ENCODE measurements at places on chromosomes 5 and 9. TPM values are rescaled to one million over a fixed set of nuclear protein-coding genes. Genes with fewer than 3 reads are reported as not detected.

NXNL2 gene
- not detected for total RNA-seq

- DNase-seq, result no peak
Observed at GRCh38 chr9:97905228-97905627, 17.1 kb downstream of the TRMO start.

DNA sequence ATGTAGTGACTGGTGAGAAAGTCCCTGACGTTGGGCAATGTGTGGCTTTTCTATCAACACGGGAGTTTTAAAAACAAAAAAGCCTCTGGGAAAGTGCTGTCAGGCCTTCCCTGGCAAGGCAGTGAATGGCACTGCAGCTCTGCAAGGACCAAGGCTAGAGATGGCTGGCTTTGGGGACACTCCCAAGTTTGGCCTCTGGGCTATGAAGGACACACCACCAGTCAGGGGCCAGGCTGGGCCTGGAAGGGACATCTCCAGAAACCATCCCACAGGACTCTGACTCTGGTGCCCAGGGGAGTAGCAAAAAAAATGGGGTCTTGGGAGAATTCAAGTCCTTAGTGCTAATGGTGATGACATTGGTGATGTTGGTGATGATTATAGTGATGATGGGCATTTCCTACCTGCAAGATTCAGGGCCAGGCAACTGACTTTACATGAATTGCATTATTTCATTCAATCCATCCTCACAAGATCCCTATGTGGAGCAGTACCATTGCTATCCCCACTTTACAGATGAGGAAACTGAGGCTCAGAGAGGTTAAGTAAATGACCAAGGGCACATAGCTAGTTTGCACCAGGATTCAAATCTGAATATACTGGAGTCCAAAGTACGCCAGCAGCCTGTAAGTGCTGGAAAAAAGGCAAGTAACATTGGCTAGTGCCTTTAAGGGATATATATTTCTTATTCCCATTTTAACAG lies 2.6 kb upstream of the PPARGC1B start:
- peak; percentile 51 for DNase-seq

DNA sequence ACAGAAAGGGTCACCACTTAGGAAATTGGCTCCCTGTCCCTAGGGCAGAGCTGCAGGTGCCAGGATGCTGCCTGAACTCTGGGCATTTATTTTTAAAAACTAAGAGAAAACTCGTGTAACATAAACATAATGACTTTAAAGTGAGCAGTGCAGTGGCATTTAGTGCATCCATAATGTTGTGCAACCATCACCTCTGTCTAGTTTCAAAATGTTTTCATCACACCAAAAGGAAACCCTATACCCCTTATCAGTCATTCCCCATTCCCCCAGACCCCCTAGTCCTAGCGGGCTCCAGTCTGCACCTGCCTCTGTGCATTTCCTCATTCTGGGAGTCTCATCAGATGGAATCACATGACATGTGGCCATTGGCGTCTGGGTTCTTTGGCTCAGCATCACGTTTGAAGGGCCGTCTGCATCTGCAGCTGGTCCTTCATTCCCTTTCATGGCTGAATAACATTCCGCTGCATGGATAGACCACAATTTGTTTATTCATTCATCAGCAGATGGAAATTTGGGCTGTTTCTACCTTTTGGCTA lies 55.8 kb downstream of the NSG2 start:
- DNase-seq, result no peak

- no peak for DNase-seq
Observed at GRCh38 chr9:76707510-76707909, 56.7 kb upstream of the PCA3 start.

DNA sequence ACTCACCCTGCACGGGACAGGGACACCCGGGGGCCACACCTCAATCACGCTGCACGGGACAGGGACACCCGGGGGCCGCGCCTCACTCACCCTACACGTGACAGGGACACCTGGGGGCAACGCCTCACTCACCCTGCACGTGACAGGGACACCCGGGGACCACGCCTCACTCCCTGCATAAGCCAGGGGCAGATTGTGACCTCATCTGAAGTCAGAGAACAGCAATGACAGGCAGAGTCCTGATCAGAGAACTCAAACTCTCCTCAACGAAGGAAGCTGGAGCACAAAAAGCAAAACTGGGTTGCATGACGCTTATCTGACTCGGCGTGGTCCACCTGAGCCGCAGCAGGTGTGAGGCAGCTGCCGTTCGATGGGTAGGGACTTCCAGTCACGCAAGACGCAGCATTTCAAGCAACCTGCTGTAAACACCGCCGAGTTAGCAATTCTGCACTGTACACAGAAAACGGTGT lies 3.2 kb downstream of the TERT start:
- DNase-seq, result no peak

- no peak for DNase-seq
Observed at GRCh38 chr9:89686126-89686525, 81.3 kb downstream of the GADD45G start.

DNA sequence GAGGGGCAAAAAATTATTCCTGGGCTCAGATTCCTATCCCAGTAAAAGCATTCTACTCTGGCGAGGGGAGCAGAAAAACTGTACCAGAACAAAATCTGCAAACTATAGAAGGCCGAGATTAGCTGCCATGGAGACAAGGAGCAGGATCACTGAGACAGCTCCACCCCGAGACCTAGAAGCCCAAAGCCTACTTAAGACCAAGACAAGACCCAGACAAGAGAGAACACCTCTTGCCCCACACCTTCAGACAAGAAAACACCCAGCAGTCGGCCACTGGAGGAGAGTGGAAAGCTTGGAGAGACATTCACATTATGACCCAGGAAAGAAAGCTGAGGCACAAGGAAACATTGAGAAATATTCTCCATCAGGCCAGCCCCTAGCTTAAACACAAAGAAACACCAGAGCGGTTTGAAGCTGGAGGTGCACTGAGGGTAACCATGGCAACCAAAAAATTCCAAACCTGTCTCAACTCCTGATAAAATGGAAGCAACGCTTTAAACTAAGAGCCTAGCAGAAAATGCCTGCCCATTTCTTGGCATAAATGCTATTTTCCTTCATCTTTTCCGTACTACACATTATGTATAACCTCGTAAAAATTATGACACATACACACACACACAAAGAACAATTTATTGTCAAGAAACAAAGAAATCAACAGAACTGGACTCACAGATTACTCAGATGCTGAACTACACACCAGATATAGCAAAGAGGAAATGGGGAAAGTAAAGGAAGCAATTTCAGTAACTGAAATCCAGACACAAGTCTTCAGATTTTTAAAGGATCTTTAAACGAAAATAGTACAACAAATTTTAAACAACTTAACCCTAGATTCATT lies 53.8 kb upstream of the FTMT start:
- DNase-seq, result no peak

DNA sequence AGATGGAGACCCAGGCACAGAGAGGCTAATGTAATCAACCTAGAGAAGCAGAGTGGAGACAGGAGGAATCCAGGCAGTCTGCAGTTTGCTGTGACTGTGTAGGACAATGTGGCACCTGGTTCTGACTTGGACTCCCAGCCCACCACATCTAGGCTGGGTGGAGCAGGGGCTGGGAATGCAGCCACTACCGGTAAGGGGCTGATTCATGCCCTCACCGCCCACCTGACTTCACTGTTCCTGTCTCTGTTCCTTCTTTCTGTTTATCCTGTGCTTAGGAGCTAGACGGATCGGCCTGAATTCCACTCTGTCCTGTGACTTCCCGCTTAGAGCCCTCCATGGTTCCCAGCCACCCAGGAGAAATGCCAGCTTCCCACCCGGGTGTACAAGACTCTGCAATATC lies 2.6 kb downstream of the PDLIM4 start:
- DNase-seq, result no peak

- DNase-seq, result no peak
Observed at GRCh38 chr5:58860680-58861079, 277.8 kb downstream of the RAB3C start.

DNA sequence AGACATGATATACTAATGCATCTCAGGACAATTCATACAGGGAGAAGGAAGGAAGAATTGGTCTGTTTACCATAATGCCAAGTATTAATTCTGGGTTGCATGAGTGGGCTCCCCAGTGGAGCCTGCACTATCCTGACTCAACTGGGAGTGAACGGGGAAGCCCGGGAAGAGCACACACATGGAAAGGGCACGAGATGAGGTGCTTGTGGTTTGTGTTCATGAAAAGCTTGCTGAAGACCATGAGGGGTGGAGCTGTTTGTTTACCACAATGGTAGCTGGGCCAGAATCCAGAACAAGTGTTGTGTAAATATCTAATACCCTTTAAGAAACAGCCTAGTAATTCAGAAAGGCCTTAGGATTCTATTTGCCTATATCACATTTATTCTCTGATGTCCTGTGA lies 44.6 kb downstream of the POC5 start:
- no peak for DNase-seq

ENTREP1 gene
- total RNA-seq, result 25.1 TPM

RAPGEF1 gene
- 115 TPM for total RNA-seq

DNA sequence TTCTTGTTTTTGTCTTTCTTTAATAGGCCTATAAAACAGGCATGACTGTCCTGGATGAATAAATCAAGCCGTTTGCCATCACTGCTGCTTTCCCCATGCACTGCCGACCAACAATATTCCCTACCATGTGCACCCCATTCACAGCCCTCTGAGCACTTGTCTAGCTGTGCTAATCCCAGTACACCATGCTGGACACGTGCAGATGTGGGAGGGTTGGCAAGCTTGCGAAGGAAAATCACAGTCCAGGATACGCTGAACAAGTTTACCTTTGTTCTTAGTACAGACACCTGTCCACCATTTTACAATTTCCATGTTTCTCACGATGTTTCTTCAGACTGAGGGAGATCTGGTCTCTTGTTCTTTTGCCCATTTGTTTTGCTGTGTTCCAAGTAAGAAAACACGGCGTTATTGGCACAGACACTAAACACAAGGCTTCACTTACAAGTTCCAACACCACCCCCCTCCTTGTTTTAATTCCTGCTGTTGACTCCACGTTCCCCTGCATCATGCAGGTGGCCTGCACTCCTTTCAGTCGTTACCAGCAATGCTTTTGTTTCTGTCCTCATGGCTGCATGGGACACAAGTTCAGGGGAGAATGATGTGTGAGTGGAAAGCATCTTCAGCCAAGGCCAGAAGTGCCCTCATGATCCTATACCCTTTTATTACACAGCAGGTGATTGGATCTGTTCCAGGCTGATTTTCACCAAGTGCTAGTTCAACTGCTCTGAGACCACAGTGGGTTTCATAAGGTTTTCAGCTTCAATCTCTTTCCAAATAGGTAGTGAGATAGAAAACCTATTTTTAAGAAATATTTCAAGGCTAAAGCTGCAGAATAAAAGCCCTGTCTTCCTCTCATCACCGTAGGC lies 608.9 kb downstream of the IRX1 start:
- DNase-seq, result no peak

GAS1 gene
- total RNA-seq, result 9.0 TPM

- DNase-seq, result no peak
Observed at GRCh38 chr5:138844812-138845513, 30.2 kb downstream of the LRRTM2 start.

FER gene
- 20.0 TPM for total RNA-seq

PCDHB16 gene
- total RNA-seq, result 2.2 TPM

- DNase-seq, result no peak
Observed at GRCh38 chr9:136985027-136985602, 2.3 kb downstream of the LCNL1 start.

NAA35 gene
- 21.0 TPM for total RNA-seq

DNA sequence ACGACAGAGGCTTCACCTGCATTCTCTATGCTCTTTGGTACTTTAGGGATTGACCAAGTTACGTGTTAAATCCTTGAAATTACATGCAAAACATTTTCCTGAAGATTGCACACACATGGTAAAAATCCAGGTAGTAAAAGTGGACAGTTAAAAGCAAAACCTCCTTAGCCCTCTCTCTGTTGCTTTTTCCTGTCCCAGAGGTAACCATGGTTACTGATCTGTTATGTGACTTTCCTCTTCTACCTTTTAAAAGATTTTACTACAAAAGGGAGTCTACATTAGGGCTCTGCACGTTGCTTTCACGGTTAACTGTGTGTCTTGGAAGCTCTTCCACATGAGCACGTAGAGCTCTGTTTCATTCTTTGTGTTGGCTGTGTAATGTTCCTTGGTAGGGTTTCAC lies 97.0 kb downstream of the PPARGC1B start:
- DNase-seq, result no peak

TTLL11 gene
- total RNA-seq, result 12.6 TPM

GRCh38 chr5:25339541-25339940 lies 694.8 kb upstream of the CDH10 start:
- DNase-seq, result no peak

DNA sequence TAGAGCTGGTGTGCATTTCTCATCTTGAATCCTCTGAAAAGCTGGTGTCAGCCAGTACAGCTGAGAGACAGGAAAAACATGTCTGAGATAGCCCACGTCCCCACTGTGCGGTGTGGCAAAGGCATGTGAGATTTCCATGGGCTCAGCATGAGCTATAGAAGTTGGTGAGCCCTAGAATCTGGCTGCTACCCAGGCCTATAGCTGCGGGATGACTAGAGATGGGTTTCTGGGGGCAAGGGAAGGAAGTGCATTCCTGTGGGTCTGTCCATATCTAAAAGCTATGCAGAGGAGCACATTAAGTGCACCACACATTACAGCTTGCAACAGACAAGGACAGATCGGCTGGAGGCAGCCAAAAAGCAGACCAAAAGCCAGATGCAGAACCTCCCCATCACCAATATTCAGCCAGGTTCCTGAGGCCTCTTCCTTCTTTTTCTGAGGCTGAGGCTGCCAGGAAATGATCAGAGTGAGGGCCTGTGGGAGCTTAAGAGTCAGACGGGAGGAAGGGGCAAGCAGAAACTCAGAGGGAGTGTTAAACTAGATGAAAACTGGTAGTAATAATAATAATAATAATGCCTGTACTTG lies 55.8 kb upstream of the RANBP3L start:
- DNase-seq, result no peak

GRCh38 chr5:80343067-80343466 lies 23.3 kb downstream of the SPZ1 start:
- DNase-seq, result no peak

PAEP gene
- not detected for total RNA-seq

GRCh38 chr9:35340046-35340445 lies 149.9 kb upstream of the RUSC2 start:
- no peak for DNase-seq

GRCh38 chr9:27348785-27349697 lies 52.1 kb upstream of the EQTN start:
- DNase-seq, result no peak

GRCh38 chr5:14662721-14663260 lies 1.7 kb upstream of the OTULIN start:
- DNase-seq, result no peak

SH3RF2 gene
- 231 TPM for total RNA-seq

GRCh38 chr5:150523472-150524350 lies 15.8 kb downstream of the NDST1 start:
- no peak for DNase-seq

GRCh38 chr5:168342151-168342825 lies 50.8 kb downstream of the WWC1 start:
- DNase-seq, result peak; percentile 36

All from cardiac septum (tissue), 1 donor.